GM10248 (cell line): ENCODE measurements at places on chromosomes 6 and 20.

- no peak for DNase-seq
Measured at GRCh38 chr6:170403451-170403850, 96.9 kb downstream of the FAM120B start.

DNA sequence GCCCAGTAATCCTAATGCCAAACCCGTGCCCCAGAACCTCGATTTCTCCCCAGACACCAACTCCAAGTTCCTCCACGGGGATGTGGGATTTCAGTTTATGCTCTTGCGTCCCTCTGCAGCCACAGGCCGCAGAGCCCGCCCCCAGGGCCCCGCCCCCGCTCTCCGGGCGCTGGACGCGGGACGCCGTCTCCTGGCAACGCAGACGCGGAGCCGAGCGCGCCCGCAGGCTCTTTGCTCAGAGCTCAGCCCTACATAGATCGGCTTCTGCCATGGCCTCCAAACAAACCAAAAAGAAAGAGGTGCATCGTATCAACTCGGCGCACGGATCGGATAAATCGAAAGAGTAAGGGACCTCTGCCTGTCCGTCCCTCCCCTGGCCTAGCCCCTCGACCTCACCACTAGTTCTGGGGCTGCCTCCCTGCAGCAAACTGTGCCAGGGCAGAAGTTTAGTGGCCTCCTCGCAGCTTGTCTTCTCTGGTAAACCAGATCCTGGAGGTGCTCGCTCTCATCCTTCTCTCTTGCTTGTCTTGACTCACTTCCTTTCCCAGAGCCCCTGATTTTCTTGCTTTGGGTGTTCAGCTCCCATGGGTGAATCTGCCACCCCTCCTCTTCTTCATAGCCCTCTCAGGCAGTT is at the start of gene ADGB:
Gene ADGB, plus strand, starts transcription at position 201 of the 634 bp plus-strand sequence. Its CDS starts 69 bp downstream, at position 270.
- DNase-seq: no peak

GRCh38 chr20:23627501-23627900 is 10.3 kb downstream of the CST3 start:
- DNase-seq: no peak

- DNase-seq: no peak
Measured at GRCh38 chr6:134347885-134348805, 30.2 kb upstream of the SGK1 start.

- DNase-seq: no peak
Measured at GRCh38 chr6:35948725-35949124, 27.8 kb upstream of the SRPK1 start.

DNA sequence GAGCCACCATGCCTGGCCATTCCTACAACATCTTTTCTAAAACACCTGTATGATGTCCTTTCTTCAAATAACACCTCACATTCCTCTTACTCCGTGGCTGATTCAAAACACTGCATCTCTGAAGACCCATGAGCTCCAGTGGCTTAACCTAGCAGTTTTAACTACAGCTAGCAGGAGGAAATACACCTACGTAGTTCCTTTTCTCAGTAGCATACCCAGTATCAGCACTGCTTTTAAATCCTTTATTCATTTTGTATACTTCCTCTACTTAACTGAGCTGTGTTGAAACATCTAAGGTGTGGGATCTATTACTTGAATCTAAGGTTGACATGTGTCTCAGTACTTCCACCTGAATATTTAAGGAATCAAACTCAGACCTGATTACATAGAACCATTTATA is 113.6 kb upstream of the CCDC28A start:
- DNase-seq: no peak

DNA sequence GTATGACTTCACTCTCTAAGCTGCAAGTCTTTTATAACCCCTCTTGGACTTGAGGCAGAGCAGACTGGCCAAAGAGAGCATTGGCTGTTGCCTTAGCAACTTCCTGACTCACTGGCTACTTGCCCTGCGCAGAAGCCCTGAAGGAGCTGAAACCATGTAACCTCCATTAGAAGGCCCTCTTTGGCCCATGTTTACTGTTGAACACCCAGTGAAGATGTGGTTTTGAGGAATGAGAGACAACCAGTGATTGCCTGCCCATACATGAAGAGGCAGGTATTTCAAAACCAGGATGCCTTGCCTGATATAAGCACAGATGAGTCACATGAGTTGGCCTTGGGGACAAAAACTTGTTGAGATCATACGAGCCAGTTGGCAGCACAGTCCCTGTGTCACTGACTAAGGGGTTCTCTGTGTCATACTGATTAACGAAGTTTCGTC is 182.5 kb downstream of the EDN1 start:
- no peak for DNase-seq

DNA sequence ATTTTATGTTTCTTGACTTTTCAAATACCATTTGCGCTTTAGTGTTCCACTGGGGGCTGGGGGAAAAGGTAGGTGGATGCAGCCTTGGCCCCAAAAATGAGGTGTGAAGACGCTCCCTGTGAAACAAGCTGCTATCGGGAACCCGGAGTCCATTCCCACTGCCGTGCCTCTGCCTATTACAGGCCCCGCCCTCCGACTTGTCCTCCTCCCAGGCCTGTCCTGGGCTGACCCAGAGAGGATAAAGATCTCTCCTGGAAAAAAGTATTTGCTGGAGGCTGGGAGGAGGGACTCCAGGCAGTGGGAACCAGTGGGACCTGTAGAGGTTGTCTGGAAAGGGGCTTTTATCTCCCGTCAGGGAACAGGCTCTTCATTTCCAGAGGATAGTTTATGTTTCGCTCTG is 215.0 kb downstream of the SLC24A3 start:
- no peak for DNase-seq

DNA sequence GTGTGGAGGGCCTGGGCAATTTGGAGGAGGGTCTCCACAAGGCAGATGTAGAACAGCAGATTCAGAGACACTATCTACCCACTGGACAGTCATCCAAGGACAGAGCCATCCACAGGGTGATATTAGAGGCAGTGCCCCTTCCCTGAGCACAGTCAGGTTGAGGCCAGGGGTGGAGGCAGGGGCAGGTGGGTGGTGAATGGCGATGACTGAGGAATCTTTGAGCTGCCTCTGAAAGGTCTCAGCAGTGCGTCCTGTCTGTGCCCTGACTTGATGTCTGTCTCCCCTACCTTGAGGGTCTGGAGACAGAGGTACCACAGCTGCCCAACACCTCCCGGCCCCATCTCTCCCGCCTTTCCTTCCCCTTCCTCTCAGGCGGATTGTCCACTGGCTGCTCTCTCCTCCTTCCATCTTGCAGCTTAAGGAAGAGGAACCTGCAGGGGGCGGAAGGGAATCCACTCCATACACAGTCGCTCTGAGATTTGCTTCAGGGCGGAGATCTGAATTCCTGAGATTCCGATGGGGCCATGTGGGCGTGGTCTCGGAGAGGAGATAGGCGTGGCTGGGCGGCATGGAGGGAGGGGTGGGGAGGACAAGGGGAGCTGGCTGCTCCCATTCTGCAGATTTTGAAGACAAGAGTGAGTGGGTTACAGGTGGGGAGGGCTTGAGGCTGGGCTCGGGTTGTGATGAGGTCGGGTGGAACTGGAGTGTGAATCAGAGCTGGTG is 1.7 kb downstream of the MUCL3 start:
- DNase-seq: no peak

DNA sequence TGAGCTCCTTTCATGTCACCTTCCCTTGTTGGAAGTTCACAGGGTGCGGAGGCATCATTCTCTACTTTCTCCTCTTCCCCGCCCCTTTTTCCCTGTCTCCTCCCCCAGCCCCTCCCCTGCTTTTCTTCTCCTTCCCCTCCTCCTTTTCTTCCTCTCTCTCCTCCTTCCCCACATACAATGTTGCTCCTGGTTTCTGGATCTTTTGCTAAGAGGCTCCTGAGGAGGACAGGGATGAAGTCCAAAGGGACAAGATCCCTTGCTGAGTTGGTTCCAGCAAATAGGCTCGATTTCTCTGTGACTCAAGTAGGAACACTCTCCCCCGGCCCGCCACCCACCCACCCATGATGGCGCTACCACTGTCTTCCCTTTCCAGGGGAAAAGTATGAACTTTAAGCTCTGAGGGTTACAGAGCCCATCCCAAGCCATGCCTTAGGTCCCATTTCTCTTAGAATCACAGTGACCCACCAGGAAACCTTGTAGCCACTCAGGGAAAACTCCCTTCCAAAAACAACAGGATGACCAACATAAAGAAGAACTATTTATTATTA is 852 bp upstream of the TFEB start:
- DNase-seq: no peak

- no peak for DNase-seq
Measured at GRCh38 chr20:44138867-44139266, 48.1 kb downstream of the JPH2 start.

- DNase-seq: no peak
Measured at GRCh38 chr6:135257631-135258405, 76.7 kb downstream of the MYB start.

DNA sequence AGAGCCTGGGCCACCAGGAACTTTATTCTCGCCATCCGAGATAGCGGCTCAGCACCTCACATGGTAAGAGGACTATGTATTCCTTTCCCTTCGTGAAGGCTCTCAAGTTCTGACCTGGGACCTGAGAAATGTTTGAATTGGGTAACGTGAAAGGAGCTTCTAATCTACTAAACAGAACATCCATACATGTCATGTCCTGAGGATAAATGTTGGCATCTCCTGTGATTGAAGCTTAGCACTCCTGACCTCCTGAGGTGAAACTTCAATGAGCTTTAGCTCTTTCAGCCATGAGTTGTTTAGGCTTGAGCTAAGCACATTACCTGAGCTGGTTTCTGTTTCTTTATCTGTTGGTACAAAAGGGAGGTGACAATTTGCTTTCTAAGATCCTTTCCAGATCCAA is 280.9 kb downstream of the PACRG start:
- no peak for DNase-seq

GRCh38 chr6:106799031-106799894 is 169.9 kb downstream of the QRSL1 start:
- no peak for DNase-seq

DNA sequence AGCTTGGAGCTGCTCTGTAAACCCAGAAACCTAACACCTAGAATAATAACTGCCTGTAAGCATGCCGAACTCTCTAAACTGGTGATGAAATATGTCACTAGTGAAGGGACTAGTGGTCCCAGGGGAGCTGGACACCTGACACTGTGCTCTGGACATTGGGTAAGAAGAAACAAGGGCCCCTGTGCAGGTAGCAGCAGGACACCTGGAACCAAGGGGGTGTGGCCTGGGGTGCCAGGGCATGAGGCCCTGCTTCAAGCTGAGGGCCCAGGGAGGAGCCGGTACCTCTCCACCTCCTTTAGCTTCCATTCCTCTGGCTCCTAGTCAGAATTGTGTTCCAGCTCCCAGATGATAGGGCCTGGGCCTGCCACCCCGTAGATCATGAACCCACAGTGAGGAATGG is 263.2 kb downstream of the OGFRL1 start:
- DNase-seq: no peak

DNA sequence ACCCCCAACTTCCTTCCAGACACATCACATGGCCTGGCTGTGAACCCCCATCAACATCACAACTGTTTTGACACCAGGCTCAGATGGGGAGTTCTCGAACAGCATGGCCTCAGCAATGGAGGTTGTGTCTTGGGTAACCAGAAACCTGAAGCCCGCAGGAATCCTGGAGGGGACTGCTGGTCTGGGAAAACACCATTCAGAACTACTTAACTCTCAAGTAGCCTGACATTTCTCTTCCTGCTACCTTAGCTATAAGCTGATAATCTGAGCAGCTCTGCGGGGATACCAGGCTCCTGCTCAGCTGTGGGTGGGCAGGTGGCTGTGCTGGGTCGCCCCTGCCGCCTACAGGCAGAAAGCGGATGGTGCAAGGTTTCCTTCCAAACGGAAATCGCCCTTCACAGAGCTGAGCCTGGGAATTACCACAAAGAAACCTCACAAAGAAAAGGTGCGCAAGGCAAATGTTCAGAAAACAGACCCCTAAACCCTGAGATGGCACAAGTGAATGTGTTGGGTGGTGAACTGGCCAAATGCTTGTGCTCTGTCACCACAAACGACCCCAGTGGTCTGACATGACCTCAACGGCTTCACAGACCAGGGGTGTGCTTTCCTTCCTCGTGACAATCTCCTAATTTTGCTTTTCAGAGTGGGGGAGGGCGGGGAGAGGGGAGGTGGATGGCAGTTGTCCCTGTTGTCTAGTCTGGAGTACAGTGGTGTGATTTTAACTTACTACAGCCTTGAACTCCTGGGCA is 29.5 kb downstream of the SNX5 start:
- DNase-seq: peak; percentile 78

GRCh38 chr20:35216541-35216940 is 9.9 kb upstream of the MMP24 start:
- no peak for DNase-seq

- no peak for DNase-seq
Measured at GRCh38 chr6:80457439-80457933, 351.0 kb downstream of the BCKDHB start.

DNA sequence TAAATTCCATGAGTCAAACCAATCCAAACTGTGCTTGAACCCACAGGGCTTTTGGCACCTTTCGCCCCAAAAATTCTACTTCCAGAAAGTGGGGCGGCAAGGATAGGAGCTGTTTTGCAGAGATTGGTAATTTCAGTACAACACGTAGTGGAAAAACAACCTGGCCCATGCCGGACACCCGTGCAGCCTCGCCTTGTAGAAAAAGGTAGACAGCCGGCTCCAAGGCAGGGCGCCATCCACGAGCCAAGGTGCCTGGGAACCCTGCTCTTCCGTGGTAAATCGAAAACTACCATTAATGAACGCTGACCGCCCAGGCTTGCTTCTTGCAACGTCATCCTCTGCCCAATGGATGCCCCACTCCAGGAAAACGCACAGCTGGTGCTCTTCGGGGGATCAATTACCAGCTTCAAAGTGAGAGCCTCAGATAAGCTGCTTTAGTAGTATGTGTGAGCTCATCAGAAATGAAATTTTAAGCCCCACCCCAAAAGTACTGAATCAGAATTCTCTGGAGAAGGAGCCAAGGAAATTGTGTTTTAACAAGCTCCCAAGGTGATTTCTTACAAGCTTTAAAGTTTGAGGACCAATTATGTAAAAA is 1.8 kb downstream of the OOEP start:
- no peak for DNase-seq

DNA sequence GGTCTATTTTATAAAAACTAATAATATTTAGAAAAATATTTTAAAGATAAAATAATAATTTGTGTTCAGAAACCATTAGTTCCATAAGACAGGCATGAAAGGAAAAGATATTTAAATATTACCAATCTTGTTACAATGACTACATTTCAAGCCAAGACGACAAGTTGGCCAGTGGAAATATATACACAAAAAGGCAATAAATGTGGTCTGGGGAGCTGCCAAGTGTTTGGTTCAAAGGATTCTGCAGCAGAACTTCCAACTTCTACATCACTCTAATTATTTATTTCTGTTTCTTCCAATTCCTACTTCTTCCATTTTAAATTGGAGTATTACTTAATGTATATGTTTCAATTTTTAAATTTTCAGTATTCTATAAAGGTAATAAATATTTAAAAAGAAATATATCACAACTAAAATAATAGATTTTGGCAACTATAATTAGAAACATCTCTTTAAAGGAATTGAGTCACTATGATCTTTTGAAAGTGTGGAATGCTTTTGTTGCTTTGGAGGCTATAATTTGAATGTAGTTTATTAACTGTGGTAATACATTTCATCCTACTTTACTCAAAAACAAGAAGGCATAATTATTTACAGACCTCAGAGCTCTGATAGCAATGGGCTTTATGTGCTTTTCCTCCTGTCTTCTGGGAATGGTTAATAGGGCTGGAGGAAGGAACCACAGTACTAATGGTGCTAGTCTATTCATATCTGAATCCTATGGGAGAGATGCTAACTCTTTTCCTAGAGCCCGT is 129.7 kb upstream of the FAM184A start:
- no peak for DNase-seq

GRCh38 chr6:147738099-147738498 is 229.6 kb downstream of the SAMD5 start:
- no peak for DNase-seq

GRCh38 chr6:145214570-145214969 is 520.8 kb downstream of the EPM2A start:
- no peak for DNase-seq

GRCh38 chr6:159305159-159305558 is 136.0 kb downstream of the FNDC1 start:
- no peak for DNase-seq
